ENCODE measurements at places on chromosomes 11 and 22.

- DNase-seq: no peak
These were observed 34.6 kb downstream of the FLRT1 start for GRCh38 chr11:64070314-64070681.

DNA sequence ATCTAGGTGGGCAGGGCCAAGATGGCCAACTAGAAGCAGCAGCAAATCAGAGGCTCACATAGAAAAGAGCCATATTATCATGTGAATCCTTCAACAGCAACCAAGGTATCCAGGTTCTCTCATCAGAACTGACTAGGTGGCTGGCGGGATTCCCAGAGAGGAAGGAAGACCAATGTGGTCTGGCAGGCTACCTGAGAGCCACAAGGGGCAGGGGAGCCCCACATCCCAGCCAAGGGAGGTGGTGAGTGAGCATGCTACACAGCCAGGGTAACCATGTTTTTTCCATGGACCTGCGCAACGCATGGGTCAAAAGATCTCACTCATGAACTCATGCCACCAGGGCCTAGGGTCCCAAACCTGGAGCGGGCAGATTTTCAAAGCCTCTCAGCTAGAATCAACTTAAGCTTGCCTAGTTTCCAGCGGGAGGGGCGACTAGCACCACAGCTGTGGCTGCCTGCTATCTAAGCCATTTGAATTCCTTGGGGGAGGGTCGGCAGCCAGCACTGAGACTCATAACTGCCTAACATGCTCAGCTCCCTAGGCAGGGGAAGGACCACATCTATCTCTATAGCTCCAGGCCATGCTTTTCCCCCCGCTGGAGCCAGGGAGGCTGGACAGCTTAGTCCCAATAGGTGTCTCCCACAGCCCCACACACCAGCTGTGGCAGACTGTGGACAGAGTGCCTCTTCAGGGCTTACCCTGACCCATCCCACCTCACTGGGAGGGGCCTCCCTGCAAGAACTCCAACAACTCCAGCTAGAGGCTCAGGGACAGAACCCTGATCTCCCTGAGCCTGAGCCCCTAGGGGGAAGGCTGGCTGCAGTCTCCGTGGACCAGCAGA, 28.7 kb upstream of the CASP12 start:
- DNase-seq: no peak

DNA sequence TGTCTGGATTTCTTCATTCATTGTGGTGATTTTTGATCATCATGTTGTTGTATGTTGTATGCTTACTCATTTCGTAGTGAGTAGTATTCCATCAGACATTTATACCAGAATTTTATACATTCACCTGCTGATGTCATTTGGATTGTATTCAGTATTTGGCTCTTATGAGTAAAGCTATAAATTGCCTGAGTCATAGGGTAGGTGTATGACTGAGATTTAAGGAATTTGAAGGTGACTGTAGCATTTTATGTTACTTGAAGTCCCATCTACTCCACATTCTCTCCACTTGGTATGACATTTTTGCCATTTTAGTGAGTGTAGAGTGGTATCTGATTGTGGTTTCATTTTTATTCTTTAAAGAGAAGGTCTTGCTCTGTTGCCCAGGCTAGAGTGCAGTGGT, 548.2 kb downstream of the TBC1D22A start:
- no peak for DNase-seq

DNA sequence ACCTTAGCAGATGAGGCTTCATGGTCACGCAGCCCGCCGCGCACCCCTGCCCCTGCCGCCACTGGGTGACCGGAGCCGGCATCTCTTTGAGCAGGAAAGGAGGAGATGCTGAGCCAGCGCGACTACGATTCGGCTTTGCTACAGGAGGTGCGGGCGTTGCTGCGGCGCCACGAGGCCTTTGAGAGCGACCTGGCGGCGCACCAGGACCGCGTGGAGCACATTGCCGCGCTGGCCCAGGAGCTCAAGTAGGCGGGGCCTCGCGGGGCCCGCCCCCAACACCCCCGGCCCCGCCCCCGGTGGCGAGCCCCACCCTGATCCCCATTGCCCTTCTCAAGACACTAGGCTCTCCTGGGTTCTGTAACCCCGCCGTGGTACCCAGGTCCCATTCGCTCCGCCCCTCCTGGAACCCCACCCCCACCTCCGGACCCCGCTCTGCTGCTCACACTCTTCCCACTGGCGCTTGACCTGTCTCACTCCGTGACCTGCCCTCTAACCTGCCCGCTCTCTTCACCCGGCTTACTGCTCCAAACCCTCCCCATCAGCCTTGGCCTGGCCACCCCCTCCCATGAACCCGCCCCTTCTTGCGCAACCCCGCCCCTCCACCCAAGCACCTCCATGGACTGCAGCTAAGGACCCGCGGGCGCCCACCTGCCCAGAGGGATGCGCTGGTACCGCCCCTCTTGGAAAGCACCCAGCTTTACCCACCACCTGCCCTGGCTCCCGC, 9.1 kb downstream of the CTSF start:
- no peak for DNase-seq

DNA sequence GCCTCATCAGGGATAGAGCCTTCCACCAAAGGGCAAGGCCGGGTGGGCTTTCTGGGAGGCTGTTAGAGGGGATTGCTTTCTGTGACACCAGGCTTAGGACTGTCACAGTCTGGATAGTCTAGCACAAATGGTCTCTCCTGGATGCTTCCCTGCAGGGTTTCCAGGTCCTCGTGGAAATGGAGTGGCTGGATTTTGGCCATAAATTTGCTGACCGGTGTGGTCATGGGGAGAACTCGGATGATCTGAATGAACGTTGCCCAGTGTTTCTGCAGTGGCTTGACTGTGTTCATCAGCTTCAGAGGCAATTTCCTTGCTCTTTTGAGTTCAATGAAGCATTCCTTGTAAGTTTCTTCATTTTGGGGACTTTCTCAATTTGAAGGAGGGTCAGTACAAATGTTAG, 67.1 kb upstream of the HORMAD2 start:
- no peak for DNase-seq

GRCh38 chr11:22668005-22668796, 1.8 kb downstream of the GAS2 start:
- no peak for DNase-seq
